ENCODE measurements at places on chromosomes 16 and 17. TPM values are rescaled to one million over a fixed set of nuclear protein-coding genes. Genes with fewer than 3 reads are reported as not detected.
A peak's percentile ranks its signal among the peaks of the same experiment; 100 is the strongest.

DNA sequence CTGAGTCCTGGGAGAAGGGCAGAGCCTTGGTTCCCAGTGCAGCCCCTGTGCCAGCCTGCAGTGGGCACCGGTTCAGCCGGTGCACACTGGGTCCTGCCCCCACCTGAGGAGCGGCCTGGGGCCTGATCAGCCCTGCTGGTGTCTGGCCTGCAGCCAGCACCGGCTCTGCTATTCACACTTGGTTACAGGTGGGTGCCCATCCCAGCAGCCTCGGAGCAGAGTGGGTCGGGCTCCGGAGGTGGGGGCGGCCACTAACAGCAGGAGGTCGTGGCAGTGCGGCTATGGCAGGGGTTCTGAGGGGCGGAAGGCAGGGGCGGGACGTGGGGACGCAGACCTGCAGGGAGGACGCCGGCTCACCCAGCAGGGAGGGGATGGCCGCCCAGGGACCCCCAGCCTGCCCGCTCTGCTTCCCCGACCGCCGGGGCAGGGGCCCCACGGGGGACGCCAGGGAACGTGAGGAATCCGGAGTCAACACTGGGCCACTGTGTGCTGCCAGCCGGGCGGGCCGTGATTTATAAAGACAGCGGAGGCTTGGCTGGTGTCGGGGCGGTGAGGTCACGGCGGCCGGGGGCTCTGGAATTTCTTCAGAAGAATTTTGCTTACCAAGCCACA, 20.3 kb downstream of the METRNL start:
- DNase-seq: no peak
- H3K27me3 ChIP-seq: peaks cover 49% of the 10 kb centered on the region
- H3K27ac ChIP-seq: peak overlapping the region; percentile 64
- H3K36me3 ChIP-seq: peaks cover 23% of the 10 kb centered on the region

GRCh38 chr16:69804297-69804696, 42.2 kb downstream of the WWP2 start:
- H3K27ac ChIP-seq: no peak overlapping the region
- peaks cover 4% of the 10 kb centered on the region for H3K4me1 ChIP-seq
- peaks cover 13% of the 10 kb centered on the region for H3K36me3 ChIP-seq
- no peaks in the 10 kb centered on the region for H3K27me3 ChIP-seq

DNA sequence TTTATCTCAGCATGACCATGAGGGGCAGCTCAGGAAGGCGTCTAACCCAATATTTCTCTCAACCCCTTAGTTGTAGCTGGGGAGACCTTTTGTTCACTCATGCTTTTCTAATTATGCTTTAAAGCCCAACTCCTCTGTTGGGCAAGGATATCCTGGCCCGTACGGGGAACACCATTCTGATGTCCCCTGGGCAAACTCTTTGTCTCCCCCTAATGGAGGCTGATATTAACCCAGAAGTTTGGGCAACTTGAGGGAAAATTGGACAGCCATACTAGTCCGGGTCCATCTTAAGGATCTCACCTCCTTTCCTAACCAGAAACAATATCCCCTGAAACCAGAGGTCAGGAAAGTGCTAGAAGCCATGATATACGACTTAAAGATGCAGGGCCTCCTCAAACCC, 143.7 kb upstream of the COX10 start:
- no peak overlapping the region for H3K27ac ChIP-seq
- H3K27me3 ChIP-seq: no peaks in the 10 kb centered on the region
- H3K4me3 ChIP-seq: no peak overlapping the region
- no peaks in the 10 kb centered on the region for H3K36me3 ChIP-seq
- H3K4me1 ChIP-seq: no peaks in the 10 kb centered on the region
- DNase-seq: no peak

DNA sequence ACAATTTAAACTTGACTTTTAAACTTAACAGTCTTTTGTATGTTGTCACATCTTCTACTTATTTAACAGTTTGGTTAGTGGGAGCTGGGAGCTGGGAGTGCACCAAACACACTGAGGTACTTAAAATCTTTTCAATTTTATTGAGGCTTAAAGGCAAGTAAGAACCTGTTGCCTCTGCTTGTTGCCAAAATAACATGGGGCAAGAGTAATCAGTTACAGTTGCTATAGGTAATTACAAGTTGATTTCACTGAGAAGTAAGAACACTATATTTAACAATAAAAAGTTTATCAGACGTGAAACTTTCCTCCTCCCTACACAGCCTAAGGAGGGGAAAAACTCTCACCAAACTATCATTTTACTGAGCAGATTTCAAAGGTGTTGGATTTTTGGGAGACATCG, 135.2 kb downstream of the FTO start:
- H3K36me3 ChIP-seq: peaks cover 9% of the 10 kb centered on the region
- DNase-seq: no peak
- no peak overlapping the region for H3K27ac ChIP-seq
- H3K4me3 ChIP-seq: no peak overlapping the region
- H3K4me1 ChIP-seq: no peaks in the 10 kb centered on the region

DNA sequence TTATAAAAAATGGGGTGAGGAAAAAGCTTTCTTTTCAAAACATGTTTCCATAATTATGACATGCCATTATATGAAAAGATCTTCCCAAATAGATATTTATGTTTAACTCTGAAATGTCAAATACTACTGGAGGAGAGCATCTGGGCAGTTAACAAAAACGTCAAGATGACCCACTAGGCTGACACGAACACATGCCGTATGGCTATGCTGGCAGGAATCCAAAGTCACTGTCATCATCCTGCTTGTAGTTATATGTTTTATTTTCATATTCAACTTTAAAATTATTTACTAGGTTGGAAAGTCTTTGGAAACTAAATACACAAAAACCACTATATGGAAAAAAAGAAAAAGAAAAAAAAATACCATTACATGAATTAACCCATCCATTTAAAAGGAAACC, 27.3 kb downstream of the ANKFY1 start:
- H3K27me3 ChIP-seq: no peaks in the 10 kb centered on the region
- peaks cover 57% of the 10 kb centered on the region for H3K36me3 ChIP-seq
- peaks cover 56% of the 10 kb centered on the region for H3K4me1 ChIP-seq
- peak overlapping the region; percentile 88 for H3K27ac ChIP-seq

- no peaks in the 10 kb centered on the region for H3K36me3 ChIP-seq
- no peak for DNase-seq
- H3K4me1 ChIP-seq: no peaks in the 10 kb centered on the region
Measured at GRCh38 chr16:7653746-7654461, 321.3 kb downstream of the RBFOX1 start.

DNA sequence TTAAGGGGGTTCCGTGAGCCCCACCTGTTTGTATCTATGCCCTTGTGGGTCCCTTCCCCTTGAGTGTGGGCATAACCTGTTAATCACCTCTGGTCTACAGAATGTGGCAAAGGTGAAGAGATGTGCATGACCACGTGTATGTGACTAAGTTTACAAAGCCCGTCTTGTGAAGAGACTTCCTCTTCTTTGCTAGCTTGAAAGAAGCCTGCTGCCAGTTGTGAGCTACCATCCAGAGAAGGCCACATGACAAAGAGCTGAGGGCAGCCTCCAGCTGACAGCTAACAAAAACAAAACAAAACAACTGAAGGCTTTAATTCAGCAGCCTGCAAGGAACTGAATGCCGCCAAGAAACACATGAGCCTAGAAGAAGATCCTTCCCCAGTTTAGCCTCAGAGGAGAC, 112.0 kb downstream of the AXIN2 start:
- H3K4me1 ChIP-seq: no peaks in the 10 kb centered on the region
- H3K27ac ChIP-seq: no peak overlapping the region
- H3K36me3 ChIP-seq: no peaks in the 10 kb centered on the region
- DNase-seq: no peak

- H3K36me3 ChIP-seq: no peaks in the 10 kb centered on the region
- no peak for DNase-seq
- H3K4me3 ChIP-seq: no peak overlapping the region
Measured at GRCh38 chr17:36900160-36900512, 37.1 kb upstream of the LHX1 start.

DNA sequence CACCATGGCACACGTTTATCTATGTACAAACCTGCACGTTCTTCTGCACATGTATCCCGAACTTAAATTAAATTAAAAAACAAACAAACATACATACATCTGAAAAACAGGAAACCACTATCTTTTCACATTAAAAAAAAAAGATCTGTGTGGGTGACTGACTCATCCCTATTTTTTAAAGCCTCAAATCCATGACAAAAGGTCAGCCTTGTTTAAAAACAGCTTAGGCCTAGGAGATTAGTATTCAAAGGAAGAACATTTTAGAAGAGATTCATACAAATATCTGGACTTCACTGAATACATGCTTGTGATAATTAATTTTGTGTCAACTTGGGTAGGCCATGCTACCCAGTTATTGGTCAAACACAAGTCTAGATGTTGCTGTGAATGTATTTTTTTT, 4.7 kb upstream of the PRKAR1A start:
- no peak overlapping the region for H3K27ac ChIP-seq
- H3K27me3 ChIP-seq: no peaks in the 10 kb centered on the region
- H3K36me3 ChIP-seq: no peaks in the 10 kb centered on the region

- peak overlapping the region; percentile 21 for H3K4me3 ChIP-seq
- no peak for DNase-seq
- peaks cover 48% of the 10 kb centered on the region for H3K27me3 ChIP-seq
- H3K27ac ChIP-seq: no peak overlapping the region
- H3K4me1 ChIP-seq: peaks cover 42% of the 10 kb centered on the region
- H3K36me3 ChIP-seq: no peaks in the 10 kb centered on the region
Measured at GRCh38 chr17:35752471-35752870, 568 bp downstream of the GAS2L2 start.

GRCh38 chr16:66523861-66524354, 26.0 kb downstream of the TK2 start:
- no peaks in the 10 kb centered on the region for H3K27me3 ChIP-seq
- peaks cover 57% of the 10 kb centered on the region for H3K36me3 ChIP-seq
- H3K4me3 ChIP-seq: no peak overlapping the region

DNA sequence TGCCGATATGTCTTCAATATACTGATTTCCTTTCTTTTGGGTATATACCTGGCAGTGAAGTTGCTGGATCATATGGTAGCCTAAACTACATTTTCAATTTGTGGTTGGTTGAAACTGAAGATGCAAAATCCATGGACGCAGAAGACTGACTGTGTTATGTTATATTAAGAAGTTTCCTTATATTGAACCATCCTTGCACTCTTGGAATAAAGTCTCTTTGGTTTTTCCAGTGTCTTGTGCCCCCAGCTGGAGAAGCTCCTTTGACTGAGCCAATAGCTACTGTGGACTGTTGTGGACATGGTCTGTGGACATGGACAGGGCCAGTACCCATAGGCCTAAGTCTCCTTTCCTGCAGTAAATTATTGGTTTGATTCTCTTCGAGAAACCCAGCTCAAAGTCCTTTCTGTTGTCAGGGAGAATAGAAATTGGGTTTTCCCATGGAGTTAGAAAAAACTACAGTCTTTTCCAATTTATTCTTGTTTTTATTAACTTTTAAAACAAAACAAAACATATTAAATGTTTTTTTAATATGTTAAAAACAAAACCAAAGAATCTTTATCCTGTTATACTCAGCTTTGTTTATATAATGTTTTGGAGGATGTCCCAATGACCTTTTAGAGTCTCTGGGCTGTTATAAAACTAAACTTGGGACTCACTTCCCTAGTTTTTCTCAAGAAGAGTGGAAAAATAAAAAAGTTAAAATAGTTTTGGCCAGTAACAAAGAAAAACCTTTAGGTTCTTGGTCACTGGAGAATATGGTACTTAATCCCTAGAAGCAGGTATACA, 15.2 kb upstream of the IL34 start:
- no peak for DNase-seq
- H3K36me3 ChIP-seq: no peaks in the 10 kb centered on the region
- peaks cover 4% of the 10 kb centered on the region for H3K4me1 ChIP-seq
- H3K27me3 ChIP-seq: no peaks in the 10 kb centered on the region
- no peak overlapping the region for H3K4me3 ChIP-seq

DNA sequence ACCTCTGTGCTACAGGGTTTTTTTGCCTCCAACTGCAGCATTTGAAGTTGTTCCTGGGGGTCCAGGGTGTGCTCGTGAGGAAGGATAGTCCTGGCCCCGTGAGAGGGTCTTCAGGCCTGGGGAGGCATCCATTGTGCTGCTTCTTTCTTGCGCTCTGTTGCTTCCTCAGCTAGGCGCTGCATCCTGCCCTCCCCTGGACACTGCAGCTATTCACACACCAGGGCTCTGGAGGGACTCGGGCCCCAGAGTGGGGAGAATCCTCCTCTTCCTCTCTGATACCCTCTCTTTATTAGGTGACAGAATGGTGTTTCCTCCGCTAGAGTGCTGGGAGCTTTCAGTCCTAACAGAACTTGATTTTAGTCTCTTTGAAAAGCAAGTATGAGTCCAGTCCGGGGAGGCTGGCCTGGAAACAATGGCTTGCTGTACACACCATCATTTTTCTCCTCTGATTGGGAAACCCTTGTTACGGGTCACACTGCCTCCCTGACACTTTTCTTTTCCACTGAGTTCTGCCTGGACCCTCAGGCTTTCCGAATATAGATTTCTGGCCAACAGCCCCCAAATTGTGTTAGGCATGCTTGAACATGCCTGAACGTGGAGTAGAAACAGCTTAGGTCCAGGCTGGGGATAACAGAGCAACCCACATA, 81.4 kb upstream of the ELAC2 start:
- H3K4me1 ChIP-seq: peaks cover 7% of the 10 kb centered on the region
- H3K27ac ChIP-seq: no peak overlapping the region

DNA sequence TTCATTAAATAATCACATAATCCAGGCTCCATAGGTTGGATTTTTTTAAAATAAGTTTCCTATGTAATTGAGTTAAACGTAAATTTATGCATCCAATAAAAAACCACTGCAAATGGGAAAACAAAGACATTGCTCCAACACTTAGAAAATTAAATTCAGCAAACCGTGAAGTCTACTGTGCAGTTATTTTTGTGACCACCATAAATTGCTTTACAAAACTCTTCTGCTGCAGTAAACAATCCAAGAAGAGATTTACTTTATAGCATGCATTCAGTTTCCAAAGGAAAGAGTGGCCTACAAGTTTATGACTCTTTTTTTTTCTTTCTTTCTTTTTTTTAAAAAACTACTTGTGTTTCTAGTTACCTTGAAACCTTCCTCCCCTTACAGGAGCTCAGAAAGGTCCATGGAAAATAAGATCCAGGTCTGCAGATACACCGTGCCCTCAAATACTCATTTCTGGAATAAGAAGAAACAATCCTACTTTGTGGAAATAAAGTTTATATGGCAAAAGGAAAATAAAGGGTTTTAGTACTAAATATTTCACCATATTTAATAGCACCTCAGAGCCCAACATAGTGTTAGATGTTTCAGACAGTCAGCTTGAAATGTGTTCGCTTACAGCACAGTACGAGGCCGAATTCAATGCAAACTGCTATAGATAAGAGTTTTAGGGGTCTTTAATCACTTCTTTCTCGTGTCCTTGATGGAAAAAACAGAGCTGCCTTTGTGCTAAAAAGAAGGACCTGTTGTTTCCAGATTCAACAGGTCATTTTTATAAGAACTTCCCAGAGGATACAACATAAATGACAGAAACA, 3.2 kb downstream of the HS3ST3A1 start:
- H3K4me3 ChIP-seq: no peak overlapping the region
- no peak for DNase-seq
- peaks cover 34% of the 10 kb centered on the region for H3K27me3 ChIP-seq
- no peak overlapping the region for H3K27ac ChIP-seq
- peaks cover 21% of the 10 kb centered on the region for H3K4me1 ChIP-seq
- H3K36me3 ChIP-seq: no peaks in the 10 kb centered on the region

GRCh38 chr16:14029658-14030057, 41.5 kb upstream of the MRTFB start:
- no peaks in the 10 kb centered on the region for H3K4me1 ChIP-seq
- H3K4me3 ChIP-seq: no peak overlapping the region
- no peaks in the 10 kb centered on the region for H3K36me3 ChIP-seq
- no peak for DNase-seq
- H3K27me3 ChIP-seq: no peaks in the 10 kb centered on the region

GRCh38 chr16:85878407-85878806, 20.6 kb upstream of the IRF8 start:
- no peaks in the 10 kb centered on the region for H3K36me3 ChIP-seq
- no peak overlapping the region for H3K27ac ChIP-seq
- DNase-seq: no peak
- no peaks in the 10 kb centered on the region for H3K4me1 ChIP-seq
- no peaks in the 10 kb centered on the region for H3K27me3 ChIP-seq

KCNJ2 gene
- 6.3 TPM for total RNA-seq

ADAP2 gene
- total RNA-seq: 19.1 TPM

ALG1 gene
- total RNA-seq: 10.4 TPM
